ENCODE measurements at places on chromosomes 16 and 17. TPM values are rescaled to one million over a fixed set of nuclear protein-coding genes. Genes with fewer than 3 reads are reported as not detected.
A peak's percentile ranks its signal among the peaks of the same experiment; 100 is the strongest.

DNA sequence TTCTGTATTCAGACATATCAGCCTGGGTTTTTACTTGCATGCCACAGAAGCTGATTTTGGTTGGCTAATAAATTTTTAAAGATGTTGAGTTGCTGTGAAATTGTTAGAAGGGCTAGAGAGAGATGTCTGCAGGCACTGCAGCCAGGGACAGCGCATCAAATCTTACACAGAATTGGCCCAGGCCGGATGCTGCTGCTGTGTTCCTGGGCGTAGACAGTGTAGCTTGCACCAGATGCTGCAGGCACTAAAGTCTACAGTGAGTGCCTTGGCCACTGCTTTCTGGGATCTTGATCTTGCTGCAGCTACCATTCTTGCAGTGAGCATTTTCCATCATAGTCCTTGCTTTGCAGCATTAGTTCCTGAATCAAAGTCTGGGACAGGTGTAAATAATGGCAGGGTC is 169.9 kb downstream of the SPECC1 start:
- H3K4me3 ChIP-seq = no peak overlapping the region
- no peaks in the 10 kb centered on the region for H3K36me3 ChIP-seq
- no peak overlapping the region for H3K27ac ChIP-seq
- H3K27me3 ChIP-seq = no peaks in the 10 kb centered on the region

DNA sequence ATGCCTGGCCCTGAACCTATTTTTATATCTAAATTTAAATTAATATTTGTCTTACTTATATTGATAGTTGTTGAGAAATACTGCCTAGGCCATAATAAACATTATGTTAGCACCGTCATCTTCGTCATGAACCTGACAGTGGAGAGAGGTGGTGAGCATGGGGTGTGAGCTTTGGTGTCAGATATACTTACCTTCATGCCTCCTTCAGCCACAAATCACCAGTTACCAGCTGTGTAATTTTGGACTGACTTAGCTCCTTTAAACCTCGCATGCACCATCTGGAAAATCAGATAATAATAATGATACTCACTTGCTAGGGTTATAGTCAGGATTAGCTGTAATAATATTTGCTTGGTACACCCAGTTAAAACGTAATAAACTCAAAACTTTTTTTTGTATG is 35.0 kb downstream of the SNX29 start:
- no peak overlapping the region for H3K27ac ChIP-seq
- no peak overlapping the region for H3K4me3 ChIP-seq
- DNase-seq = no peak
- H3K4me1 ChIP-seq = peaks cover 5% of the 10 kb centered on the region

DNA sequence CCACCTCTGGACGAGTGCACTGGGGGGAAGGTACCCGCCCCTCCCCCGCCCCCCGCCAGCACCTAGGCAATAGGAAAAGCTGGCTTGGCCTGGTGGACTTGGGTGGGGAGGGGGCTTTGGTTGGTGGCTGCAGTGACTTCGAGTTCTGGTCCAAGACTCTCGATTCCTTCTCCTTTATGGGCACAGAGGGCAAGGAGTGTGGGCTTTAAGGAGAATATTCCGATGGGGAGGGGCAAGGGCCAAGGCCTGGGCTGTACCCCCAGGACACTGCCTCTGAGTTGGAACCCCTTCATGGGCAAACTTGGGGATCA is 409 bp downstream of the ACSF2 start:
- H3K4me3 ChIP-seq = peak overlapping the region; percentile 91
- peak overlapping the region; percentile 95 for H3K27ac ChIP-seq
- no peaks in the 10 kb centered on the region for H3K27me3 ChIP-seq
- H3K36me3 ChIP-seq = peaks cover 6% of the 10 kb centered on the region

GRCh38 chr17:58388302-58389190 is 28.8 kb downstream of the RNF43 start:
- DNase-seq = no peak
- H3K4me1 ChIP-seq = peaks cover 56% of the 10 kb centered on the region
- H3K4me3 ChIP-seq = peak overlapping the region; percentile 4
- no peaks in the 10 kb centered on the region for H3K27me3 ChIP-seq
- H3K27ac ChIP-seq = peak overlapping the region; percentile 19
- H3K36me3 ChIP-seq = no peaks in the 10 kb centered on the region

DNA sequence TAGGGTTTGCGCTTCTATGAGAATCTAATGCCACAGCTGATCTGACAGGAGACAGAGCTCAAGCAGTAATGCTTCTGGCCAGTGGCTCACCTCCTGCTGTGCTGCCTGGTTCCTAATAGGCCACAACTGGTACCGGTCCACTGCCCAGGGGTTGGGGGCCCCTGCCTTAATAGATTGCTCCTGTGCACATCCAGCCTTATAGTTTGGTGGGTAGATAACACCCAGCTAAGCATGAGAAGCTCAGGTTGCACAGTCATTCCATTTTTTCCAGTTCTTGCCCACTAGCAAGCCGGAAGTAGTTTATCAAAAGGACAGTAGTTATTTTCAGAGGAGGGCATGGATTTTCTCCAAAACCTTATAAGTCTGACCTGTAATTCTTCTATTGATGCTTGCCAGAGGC is 7.6 kb downstream of the KRTAP1-5 start:
- DNase-seq = no peak
- peaks cover 3% of the 10 kb centered on the region for H3K36me3 ChIP-seq
- H3K27ac ChIP-seq = no peak overlapping the region
- H3K4me3 ChIP-seq = no peak overlapping the region

DNA sequence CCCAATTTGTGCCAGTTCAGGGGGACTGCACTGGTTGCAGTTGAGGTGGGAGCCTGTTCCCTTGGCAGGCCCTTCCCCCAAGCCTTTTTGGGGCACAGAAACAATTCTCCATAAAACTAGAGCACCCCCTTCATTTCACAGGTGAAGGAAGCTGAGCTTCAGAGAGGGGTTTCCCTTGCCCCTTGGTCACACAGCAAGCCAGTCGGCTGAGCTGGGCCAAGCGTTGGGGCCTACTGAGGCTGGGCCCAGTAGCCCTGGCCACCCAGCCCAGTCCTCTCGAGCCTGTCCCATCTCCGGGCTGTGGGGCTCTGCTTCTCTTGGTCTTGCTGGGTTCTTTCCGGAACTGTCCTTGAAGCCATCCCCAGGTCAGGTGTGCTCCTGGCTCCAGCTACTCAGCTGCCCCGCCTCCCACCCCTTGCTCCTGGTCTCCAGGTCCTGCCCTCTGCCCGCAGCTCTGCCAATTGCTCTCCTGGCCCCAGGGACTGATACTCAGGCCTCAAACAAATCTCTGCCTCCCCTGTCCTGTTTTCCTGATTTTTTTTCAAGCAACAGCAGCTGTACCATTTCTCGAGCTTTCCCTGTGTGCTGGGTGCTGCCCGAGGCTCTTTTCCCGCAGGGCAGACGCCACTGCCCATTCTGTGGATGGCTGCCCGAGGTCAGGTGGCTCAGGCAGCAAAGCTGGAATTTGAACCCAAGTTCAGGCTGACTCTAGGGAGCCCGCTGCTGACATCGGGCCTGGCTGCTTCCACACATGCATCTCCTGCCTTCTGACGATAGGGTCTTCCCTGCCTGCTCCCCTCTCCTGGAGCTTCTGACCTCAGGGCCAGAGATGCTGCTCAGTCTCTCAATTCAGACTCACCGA is 87.4 kb upstream of the NKD1 start:
- H3K4me1 ChIP-seq = peaks cover 32% of the 10 kb centered on the region
- no peak overlapping the region for H3K27ac ChIP-seq
- H3K36me3 ChIP-seq = no peaks in the 10 kb centered on the region
- H3K27me3 ChIP-seq = peaks cover 7% of the 10 kb centered on the region
- H3K4me3 ChIP-seq = no peak overlapping the region

DNA sequence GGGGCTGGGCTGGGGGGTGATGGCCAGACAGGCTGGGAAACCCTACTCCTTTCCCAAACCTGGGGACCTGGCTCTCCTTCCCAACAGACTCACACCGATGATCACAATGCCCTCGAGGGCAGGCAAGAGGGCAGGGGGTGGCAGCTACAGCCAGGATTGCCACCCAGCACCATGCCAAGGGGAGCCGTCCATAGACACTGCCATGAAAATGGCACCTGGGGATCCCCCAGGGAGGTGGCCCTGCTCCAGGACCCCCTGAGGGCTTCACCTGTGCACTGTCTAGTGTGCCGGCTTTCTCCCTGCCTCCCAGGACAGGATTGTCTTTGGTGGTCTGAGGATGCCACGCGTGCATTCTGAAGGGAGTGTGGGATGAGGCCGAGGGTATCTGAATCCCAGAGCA is 24.6 kb downstream of the RPH3AL start:
- peaks cover 5% of the 10 kb centered on the region for H3K27me3 ChIP-seq
- H3K36me3 ChIP-seq = no peaks in the 10 kb centered on the region
- peaks cover 13% of the 10 kb centered on the region for H3K4me1 ChIP-seq
- no peak overlapping the region for H3K27ac ChIP-seq
- no peak for DNase-seq

DNA sequence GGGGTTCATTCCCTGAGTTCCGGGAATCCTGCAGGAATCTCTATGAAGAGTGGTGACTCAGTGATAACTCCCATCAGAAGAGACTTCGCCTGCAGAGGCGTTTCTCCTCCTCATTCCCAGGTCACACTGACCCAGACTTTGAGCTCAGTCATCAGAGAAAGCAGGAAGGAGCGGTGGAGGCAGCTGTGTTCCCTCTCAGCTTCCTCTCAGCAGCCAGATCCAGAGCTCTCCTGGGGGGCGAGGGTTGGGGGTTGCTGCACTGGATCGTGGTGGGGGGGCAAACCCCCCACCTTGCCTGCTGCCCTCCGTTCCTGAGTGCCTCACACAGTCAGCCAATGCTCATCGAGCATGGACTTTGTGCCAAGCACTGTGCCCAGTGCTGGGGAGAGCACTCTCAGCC is 271.2 kb downstream of the CBLN1 start:
- no peak overlapping the region for H3K4me3 ChIP-seq
- H3K27ac ChIP-seq = no peak overlapping the region
- no peaks in the 10 kb centered on the region for H3K4me1 ChIP-seq
- no peak for DNase-seq

GRCh38 chr16:71467810-71468209 is 5.8 kb upstream of the ZNF23 start:
- H3K27me3 ChIP-seq = no peaks in the 10 kb centered on the region
- peaks cover 4% of the 10 kb centered on the region for H3K4me1 ChIP-seq
- H3K4me3 ChIP-seq = no peak overlapping the region
- H3K36me3 ChIP-seq = no peaks in the 10 kb centered on the region
- H3K27ac ChIP-seq = no peak overlapping the region

The TNFRSF13B gene
- not detected for total RNA-seq

The CFAP52 gene
- total RNA-seq = not detected

The CCDC200 gene
- not detected for total RNA-seq

The KRTAP16-1 gene
- not detected for total RNA-seq

All from type B pancreatic cell (in vitro differentiated cells).